ENCODE measurements at places on chromosomes 1 and 21. TPM values are rescaled to one million over a fixed set of nuclear protein-coding genes. Genes with fewer than 3 reads are reported as not detected.

The CLCA1 gene
- not detected for total RNA-seq

- peak; percentile 44 for DNase-seq
Measured at GRCh38 chr1:220431554-220432239, 96.2 kb upstream of the MARK1 start.

GRCh38 chr1:186813420-186813819 is 15.3 kb upstream of the PLA2G4A start:
- no peak for DNase-seq

DNA sequence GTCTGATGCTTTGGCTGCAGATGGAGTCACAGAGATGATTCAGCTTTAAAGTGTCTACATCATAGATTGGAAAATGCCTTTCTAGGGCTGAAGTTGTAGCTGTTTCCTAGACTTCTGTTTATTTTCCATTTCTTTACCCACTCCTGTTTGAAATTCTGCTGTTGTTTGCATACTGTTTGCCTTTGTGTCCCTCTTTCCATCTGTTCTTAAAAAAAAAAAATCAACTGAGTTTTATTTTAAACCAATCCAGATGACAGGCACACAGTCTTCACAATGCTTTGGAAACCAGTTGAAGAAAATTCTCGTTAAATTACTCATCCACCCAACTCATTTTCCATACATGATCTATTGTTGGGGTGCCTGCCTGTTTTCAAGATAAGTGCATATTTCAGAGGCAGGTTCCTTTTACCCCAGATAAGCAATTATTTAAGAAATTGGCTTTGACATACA is 245.9 kb downstream of the DISC1 start:
- no peak for DNase-seq

- peak; percentile 52 for DNase-seq
Measured at GRCh38 chr1:95023399-95024043, 49.2 kb downstream of the ALG14 start.

DNA sequence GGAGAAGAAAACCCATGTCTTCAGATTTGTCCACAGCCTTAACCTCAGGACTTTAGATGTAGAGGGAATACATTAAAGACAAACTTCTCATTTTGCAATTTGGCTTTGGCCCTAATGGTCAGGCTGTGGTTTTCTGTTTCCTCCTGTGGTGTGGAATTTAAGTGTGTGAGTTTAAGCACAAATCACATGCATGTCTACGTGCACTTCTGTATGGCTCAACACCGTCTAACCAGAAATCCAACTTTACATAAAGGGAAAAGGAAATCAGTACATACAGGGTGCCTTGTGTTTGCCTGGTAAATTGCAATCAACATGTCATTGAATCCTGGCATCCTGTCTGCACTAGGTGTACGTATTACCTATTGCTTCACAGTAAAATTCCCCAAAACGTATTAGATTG is 1.2 kb upstream of the ZNF124 start:
- DNase-seq, result no peak

The LIN9 gene
- total RNA-seq, result 9.1 TPM

GRCh38 chr21:43812139-43812821 is 22.9 kb downstream of the RRP1 start:
- peak; percentile 45 for DNase-seq

The TIAM1 gene
- total RNA-seq, result 28.0 TPM

The RHEX gene
- total RNA-seq, result 3.8 TPM

DNA sequence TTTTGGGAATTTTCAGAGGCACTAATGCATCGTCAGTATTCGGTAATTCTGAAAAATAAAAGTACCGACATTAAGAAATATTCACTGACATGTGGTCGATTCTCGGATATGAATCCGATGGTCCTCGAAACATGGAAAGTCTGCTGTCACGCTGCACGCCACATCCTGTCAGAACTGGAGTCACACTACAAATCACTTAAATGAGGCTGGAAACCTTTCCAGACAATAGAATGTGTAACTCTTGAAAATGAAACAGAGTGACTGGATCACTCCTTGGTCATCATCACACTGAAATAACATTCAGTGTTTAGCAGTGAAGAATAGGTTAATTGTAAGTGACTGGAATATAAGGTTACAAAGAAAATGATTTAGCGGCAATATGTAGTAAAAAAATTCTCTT is 620.1 kb upstream of the ADAMTS5 start:
- no peak for DNase-seq

GRCh38 chr21:42469272-42469671 is 26.8 kb downstream of the RSPH1 start:
- DNase-seq, result no peak

The RPS6KC1 gene
- total RNA-seq, result 50.5 TPM

The NBPF14 gene
- total RNA-seq, result 39.2 TPM

DNA sequence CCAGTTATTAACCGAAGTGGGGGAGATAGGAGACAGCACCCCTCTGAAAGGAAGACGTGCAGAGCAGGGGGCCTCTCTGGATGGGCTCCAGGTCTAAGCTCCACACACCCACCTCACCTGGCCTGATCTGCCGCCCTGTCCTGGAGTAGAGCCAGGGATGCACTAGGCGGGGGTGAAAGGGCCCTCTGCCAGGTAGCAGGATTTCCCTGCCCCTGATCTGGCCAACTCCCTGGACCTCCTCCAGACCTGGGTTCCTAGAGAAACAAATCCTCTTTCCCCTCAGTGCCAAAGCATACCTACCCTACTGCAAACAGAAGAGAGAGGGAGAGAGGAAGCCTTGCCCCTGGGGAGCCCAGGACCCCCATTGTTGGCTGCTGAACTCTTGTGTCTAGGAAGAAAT is 2.0 kb downstream of the CRABP2 start:
- no peak for DNase-seq

The TNFRSF14 gene
- total RNA-seq, result 17.6 TPM

DNA sequence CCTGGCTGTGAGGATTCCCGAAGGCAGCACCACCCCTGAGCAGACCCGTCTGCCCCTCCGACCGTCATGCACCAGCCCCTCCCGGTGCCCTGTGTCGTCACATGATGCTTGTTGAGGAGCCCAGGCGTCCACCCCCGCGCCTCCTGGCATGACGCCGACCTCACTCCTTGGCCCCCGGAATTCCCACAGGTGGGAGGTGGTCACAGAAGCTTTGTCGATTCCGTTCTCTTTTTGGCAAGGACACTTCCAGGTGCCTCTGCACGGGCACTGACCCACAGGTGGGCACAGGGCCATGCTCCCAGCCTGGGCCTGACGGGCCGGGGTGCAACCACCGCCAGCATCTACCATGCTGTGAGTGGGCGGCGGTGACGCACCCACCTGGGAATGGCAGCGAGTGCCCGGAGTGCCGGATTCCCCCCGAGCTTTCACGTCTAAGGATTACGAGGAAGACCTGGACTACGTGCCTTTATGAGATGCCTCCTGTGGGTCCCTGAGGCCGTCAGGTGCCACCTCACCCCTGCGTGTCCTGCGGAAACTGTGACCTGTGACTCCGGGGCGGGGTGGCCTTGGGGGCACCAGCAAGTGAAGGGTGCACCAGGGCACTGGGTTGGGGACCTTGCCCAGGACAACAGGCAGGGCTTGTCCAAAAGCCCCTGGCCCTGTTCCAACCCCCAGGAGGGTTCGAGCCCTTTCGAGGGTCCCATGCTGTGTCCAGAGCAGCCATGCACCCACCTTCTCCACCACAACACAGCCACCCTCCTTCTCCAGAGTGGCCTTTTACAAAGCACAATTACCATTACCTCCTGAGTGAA is 31.4 kb upstream of the COL6A1 start:
- DNase-seq, result no peak

DNA sequence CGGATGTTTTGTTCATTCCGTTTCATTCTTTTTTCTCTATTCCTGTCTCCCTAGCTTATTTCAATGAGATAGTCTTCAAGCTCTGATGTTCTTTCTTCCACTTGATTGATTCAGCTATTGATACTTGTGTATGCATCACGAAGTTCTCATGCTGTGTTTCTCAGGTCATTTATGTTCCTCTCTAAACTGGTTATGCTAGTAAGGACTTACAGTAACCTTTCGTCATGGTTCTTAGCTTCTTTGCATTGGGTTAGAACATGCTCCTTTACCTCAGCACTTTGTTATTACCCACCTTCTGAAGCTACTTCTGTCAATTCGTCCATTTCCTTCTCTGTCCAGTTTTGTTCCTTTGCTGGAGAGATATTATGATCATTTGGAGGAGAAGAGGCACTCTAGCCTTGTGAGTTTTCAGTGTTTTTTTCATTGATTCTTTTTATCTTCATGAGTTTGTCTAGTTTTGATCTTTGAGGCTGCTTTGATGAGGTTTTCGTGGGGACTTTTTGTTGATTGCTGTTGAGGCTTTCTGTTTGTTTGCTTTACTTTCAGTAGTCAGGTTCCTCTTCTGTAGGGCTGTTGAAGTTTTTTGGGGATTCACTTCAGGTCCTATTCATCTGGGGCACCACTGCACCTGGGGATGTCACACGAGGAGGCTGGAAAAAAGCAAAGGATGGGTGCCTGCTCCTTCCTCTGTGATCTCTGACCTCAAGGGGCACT is 496.9 kb upstream of the LRRC7 start:
- DNase-seq, result no peak

The RPS8 gene
- 2,206 TPM for total RNA-seq

The KRTAP6-2 gene
- total RNA-seq, result not detected

- DNase-seq, result no peak
Measured at GRCh38 chr1:87129038-87129437, 199.6 kb upstream of the LMO4 start.

The SPRR2F gene
- not detected for total RNA-seq

GRCh38 chr1:89930579-89930978 is 64.3 kb upstream of the ZNF326 start:
- DNase-seq, result no peak

DNA sequence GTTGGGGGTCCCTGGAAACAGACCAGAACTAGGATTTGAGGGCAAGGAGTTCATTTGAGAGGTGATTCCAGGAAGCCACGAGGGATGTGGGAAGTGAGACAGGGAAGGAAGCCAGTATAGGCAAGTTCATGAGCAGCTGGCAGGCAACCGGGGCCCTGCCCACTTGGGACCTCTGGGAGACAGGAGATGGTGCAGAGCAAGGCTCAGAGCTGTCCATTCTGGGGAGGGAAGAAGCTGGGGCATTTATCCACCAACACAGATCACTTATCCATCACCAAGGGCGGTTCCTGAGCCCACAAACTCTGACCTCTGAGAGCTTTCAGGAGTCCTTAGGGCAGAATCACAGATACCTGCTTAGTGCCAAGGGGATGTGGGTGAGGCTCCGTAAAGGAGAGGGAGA is 16.8 kb downstream of the EDN2 start:
- no peak for DNase-seq

- no peak for DNase-seq
Measured at GRCh38 chr1:59298710-59299346, 1.9 kb downstream of the FGGY start.

- no peak for DNase-seq
Measured at GRCh38 chr1:231856426-231856825, 229.8 kb downstream of the DISC1 start.

The LCE1E gene
- total RNA-seq, result not detected

GRCh38 chr21:21063828-21064227 is 65.6 kb downstream of the NCAM2 start:
- no peak for DNase-seq

The AIRE gene
- 0.10 TPM for total RNA-seq

DNA sequence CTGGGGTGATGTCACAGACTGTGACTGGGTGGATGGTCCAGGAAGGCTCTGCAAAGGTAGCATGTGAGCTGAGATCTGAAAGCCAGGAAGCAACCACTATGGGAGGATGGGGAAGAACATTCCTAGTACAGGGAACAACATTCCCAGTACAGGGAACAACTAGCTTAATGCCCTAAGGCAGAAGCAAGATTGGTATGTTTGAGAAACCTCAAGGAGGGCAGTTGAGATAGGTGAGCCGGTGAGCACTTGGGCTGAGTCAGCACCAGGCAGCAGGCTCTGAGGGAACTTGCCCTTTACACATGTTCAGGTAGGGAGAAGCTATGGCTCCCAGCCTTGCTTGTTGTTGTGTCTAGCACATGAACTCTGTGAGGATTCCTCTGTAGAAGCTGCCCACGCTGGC is 24.2 kb upstream of the CACNA1E start:
- no peak for DNase-seq

DNA sequence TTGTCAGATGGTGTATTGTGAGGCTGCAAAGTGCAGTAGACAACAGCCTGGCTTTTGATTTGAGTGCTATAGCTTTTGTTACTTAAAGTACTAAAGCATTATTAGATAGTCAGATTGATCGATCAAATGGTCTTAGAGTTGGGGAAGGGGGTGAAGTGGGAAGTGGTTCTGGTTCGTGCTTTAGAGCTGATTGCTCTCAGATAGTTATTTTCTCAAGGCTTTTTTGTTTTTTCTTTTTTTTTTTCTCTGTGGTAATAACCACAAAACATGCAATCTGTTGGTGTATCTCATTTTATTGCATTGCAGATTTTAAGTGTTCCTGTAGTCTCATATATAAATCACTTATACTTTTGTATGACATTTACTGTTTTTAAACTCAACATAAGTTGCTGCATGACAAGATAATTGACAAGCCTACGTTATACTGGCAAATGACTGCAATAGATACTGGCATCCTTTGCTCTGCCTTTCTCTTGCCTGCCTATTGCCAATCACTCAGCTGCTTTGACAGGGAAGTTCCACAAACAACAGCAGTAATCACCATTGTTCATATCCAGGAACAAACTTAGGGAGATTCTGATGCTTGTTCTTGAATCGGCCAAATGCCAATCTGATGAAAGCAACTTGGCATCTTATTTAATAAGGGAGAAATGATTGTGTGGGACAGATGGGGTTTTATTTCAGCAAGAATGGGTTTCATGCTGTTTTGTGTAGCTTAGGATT is 125.0 kb upstream of the B3GALT2 start:
- DNase-seq, result no peak
